ENCODE measurements at places on chromosomes 2 and 18. TPM values are rescaled to one million over a fixed set of nuclear protein-coding genes. Genes with fewer than 3 reads are reported as not detected.

The SLC8A1 gene
- total RNA-seq: 0.17 TPM

The PSMD1 gene
- total RNA-seq: 111 TPM

The LRRC30 gene
- not detected for total RNA-seq

The HSPD1 gene
- 580 TPM for total RNA-seq

The TCF23 gene
- total RNA-seq: not detected

The PLCL1 gene
- total RNA-seq: 0.02 TPM

The TXNDC2 gene
- total RNA-seq: 0.17 TPM

The HOXD12 gene
- total RNA-seq: not detected

The KCNK3 gene
- total RNA-seq: 0.86 TPM

The WDR75 gene
- total RNA-seq: 46.5 TPM

The TUBA4A gene
- 286 TPM for total RNA-seq

The TTN gene
- 0.01 TPM for total RNA-seq

The CDK15 gene
- total RNA-seq: not detected

The TMEM18 gene
- total RNA-seq: 37.6 TPM

The ZNF532 gene
- 26.9 TPM for total RNA-seq

The GRP gene
- total RNA-seq: not detected

The RNF25 gene
- 55.0 TPM for total RNA-seq

The BUB1 gene
- total RNA-seq: 45.1 TPM

The ACOXL gene
- not detected for total RNA-seq

The DRC1 gene
- total RNA-seq: 0.15 TPM

The SERPINB4 gene
- total RNA-seq: 0.14 TPM

The KCNF1 gene
- total RNA-seq: 30.5 TPM

The RALB gene
- 63.4 TPM for total RNA-seq

The ARHGAP15 gene
- 0.14 TPM for total RNA-seq

The CPS1 gene
- 12.6 TPM for total RNA-seq

The RGPD5 gene
- 8.8 TPM for total RNA-seq

The FN1 gene
- total RNA-seq: 270 TPM

The POTEI gene
- not detected for total RNA-seq

The TMEM127 gene
- total RNA-seq: 47.4 TPM

The SH3YL1 gene
- 10.4 TPM for total RNA-seq

The MEP1B gene
- 0.05 TPM for total RNA-seq

The CD8B gene
- total RNA-seq: not detected

The PARD6G gene
- total RNA-seq: 1.8 TPM

The LDLRAD4 gene
- total RNA-seq: 2.4 TPM

The ALK gene
- total RNA-seq: not detected

The TFCP2L1 gene
- 24.2 TPM for total RNA-seq

The ALPI gene
- not detected for total RNA-seq

The NPAS2 gene
- total RNA-seq: 106 TPM

The KCNIP3 gene
- 2.3 TPM for total RNA-seq

The PPP1CB gene
- 193 TPM for total RNA-seq

The DSG1 gene
- not detected for total RNA-seq

The APLF gene
- 0.58 TPM for total RNA-seq

The AGAP1 gene
- total RNA-seq: 25.3 TPM

The CNRIP1 gene
- total RNA-seq: 2.3 TPM

The GKN2 gene
- 1.5 TPM for total RNA-seq

Measured in A549 treated with dexamethasone at 1 μM for 4 hours (cell line).